H4 (cell line): ENCODE measurements at places on chromosomes 16 and 17. TPM values are rescaled to one million over a fixed set of nuclear protein-coding genes. Genes with fewer than 3 reads are reported as not detected.
A peak's percentile ranks its signal among the peaks of the same experiment; 100 is the strongest.

DNA sequence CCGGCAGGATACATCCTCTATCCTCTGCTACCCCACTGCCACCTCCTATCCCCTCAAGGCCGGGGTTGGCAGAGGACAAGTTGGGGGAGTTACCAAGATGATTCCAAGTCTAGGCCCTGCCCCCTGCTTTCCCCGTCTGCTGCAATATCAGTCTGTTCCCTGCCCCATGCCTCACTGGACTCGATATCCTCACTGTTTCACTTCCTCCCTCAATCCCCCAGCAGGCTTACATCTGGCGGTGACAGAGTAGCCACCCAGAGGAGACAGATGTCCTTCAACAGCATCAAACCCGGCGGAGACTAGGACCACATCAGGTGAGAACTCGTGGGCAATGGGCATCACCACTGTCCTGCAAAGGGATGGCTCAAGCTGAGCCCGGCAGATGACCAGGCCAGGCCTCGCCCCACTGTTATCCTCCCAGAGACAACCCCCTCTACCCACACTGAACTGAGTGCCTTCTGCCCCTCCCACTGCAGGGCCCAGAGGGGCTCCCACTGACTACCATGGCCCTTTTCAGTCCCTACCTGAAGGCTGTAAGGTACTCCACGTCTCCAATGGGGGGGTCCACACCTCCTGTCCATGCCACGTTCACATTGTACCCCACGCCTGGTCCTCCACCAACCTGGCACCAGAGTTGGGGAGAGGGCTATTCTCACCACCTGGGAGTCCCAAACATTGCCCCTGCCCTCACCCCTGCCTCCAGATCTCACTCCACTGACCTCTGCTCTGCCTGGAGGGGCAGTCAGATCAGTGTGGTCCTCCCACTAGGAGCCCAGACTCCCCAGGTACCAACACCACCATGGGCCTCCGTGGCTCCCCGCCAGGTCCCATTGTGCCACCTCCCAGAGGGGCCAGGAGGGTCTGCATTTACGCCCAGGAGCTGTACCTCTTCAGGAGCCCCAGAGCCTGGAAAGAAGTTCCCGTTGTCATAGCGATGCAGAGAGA is 9.6 kb downstream of the G6PC3 start:
- DNase-seq: no peak

GRCh38 chr16:10370096-10370726 is 15.7 kb upstream of the ATF7IP2 start:
- DNase-seq: no peak

DNA sequence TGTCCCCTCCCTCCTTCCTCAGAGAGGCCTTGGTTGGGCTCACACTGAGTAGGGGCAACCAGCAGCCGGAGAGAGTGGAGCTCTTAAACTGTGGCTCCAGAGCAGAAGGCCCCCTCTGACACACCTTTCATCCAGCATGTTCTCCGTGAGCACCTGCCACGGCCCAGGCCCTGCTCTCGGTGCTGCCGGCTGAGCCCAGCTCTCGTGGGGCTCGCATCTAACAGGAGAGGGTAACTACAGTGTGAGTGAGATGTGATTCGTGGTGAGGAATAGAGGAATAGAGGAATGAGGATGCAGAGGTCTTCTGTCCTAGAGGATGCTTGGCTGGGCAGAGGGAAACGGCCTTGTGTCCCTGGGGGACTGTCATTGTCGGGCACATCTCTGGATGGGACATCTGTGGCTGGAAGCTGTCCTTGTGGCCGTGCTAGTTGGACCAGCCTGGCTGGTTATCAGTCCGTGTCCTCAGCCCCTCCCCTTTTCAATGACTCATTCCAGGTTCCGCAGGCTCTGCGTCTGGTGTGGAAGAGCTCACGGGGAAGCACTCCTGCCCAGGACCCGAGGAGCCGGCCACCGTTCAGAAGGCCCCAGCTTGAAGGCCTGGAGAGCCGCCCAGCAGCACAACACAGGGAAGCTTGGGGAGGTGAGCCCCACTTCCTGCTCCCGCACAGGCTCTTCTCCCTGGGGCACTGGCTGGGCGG is 11.9 kb upstream of the DNASE1 start:
- peak; percentile 42 for DNase-seq

Gene LPCAT2
- total RNA-seq: 10.0 and 11.7 TPM in 2 replicates

DNA sequence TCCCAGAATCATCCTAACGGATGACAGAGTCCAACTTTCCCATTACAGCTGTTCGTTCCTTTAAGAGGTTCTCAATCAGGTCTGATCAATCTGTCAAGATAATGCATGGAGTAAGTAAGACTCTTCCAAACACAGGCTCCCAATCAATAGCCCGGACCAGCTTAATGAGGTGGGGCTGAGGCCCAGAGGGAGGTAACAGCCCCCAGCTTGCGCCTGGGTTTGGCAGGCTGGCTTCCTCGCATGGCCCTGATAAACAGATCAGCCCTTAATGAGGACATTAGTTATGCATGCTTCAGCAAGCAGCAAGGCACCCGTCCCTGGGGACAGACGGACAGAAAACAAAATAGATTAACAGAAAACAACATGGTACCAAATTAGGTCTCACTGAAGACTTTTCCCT is 145.7 kb downstream of the ZFHX3 start:
- DNase-seq: no peak

DNA sequence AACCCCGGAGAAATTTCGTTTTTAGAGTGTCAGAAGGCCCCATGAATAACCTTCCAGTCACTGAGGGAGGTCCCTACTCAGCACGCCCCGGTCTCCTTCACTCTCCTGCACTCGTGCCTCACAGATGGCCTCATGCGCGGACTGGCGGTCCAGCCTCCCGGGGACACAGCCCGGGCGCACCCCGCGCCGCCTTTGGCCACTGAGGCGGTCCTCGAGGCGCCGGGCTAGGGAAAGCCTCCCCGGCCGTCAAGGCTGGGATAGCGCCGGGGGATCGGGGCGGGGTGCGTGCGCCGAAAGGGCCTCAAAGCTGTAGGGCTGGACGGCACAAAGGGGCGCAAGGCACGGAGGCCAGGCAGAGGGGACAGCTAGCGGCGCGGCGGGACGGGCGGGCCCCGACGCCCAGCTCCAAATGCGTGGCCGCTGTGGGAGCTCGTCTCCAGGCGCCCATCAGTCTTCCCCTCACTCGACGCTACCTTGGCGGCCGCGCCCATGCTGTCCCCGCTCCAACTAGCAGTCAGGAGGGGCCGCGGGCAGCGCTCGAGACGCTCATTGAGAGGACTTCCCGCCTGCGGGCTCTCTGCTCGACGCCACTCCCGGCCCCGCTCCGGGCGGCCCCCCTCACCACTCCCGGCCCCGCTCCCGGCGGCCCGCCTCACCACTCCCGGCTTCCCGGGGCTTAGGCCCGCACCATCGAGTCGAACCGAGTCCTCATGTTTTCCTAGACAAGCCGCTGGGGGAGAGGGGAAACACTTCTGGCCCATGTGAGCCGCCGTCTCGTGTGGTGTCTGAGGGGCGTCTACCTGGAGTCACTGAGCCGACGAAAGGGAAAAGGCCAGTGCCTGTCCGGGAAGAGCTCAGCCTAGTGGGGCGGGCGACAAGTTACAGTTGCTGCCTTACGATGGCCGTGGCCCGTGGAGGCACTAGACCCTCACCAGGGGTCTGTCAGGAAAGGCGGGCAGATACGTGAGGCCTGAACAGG is at the start of gene USP6:
Gene USP6 (plus strand): TSS at position 360 of the 979 bp plus-strand sequence. CDS start 14,336 bp downstream, outside the sequence.
- DNase-seq: no peak

DNA sequence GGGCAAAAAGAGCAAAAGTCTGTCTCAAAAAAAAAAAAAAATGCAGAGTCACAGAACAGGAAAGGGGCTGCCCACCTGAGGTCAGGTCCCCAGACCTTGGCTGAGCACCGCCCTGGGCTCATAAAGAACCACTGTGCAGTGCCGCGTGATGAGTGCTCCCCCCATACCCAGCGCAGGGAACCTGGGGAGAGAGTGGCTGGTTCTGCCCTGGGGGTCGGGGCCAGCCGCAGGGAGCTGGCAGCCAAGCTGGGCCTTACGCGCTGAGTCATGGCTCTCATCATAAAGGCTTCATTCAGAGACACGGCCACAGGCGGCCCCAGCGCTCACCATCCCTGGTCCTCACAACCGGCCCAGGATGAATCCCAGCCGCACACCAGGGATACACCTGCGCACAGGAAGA is 80.7 kb downstream of the RAB11FIP4 start:
- DNase-seq: no peak

DNA sequence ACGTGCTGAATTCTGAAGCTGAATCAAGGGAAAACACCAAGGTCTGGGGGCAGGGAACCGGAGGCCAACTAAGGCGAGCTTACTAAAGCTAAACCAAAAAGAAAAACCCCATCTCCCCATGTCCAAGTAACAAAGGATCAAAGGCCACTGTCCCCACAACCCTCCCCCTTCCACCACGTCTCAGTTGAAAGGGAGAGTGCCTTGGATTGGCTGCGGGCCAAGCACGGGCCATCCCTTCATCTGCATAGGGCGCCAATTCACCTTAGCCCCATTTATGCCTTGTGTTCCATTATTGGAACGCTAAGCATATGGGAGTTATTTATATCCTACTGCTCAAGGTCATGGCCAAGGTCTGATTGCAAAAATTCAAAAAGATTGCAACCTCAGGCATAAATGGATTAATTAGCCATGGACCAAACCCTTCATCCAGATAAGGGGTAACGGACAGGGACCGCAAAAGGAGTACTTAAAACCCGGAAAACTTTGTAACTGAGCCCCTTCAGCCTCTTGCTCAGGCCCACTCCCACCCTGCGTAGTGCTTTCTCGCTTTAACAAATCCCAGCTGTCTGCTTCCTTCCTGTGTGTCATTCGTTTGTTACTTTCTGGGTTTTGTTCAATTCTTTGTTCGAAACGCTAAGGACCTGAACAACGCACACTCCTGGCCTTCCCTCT is 740 bp upstream of the ATP6V0D1 start:
- no peak for DNase-seq

GRCh38 chr17:72063262-72063661 is 57.6 kb upstream of the SOX9 start:
- no peak for DNase-seq

- no peak for DNase-seq
Observed at GRCh38 chr16:11262915-11263314, 6.2 kb downstream of the TNP2 start.

Gene KRT31
- total RNA-seq: not detected in 2 replicates

DNA sequence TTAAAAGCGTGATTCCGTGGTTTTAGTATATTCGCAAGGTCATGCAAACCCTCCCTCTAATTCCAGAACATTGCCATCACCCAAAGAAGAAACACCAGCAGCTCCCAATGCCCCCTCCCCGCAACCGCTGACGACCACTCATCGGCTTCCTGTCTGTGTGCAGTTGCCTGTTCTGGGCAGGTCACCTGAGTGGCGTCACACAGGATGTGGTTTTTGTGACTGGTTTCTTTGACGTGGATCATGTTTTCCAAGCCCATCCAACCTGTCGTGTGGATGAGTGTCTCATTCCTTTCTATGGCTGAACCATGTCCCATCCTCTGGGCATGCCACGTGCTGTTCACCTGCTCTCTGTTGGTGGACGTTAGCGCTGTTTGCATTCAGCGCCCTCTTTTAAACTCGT is 8.2 kb upstream of the ATP2C2 start:
- DNase-seq: peak; percentile 67

GRCh38 chr17:14373614-14374259 is 72.9 kb downstream of the HS3ST3B1 start:
- DNase-seq: no peak

DNA sequence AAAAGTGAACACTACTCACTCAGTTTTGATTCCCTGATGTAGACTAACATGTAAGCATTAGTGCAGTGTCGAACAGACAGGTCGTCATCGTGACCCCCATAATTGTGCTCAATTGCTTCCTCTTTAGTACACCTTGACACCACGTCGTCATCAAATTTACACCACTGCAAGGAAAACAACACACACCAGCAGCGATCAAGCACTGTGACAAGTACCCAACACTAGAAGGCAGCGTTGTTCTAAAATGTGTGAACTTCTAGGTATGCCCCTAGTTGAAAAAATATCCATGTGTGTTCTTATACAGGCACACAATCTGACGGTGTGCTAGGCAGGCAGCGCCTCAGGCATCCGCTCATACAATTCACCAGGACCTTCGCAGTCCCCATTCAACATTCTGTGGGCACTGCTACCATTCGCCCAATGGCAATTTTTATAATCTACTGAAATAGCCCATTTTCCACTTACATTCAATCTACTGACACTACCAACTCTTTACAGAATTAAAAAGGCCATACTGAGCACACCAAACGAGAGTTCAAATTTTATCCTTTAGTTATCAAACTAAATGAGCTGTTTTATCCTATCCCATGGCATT is 23.1 kb downstream of the LITAFD start:
- peak; percentile 32 for DNase-seq

- peak; percentile 14 for DNase-seq
Observed at GRCh38 chr17:27853091-27853490, 40.1 kb downstream of the LYRM9 start.

DNA sequence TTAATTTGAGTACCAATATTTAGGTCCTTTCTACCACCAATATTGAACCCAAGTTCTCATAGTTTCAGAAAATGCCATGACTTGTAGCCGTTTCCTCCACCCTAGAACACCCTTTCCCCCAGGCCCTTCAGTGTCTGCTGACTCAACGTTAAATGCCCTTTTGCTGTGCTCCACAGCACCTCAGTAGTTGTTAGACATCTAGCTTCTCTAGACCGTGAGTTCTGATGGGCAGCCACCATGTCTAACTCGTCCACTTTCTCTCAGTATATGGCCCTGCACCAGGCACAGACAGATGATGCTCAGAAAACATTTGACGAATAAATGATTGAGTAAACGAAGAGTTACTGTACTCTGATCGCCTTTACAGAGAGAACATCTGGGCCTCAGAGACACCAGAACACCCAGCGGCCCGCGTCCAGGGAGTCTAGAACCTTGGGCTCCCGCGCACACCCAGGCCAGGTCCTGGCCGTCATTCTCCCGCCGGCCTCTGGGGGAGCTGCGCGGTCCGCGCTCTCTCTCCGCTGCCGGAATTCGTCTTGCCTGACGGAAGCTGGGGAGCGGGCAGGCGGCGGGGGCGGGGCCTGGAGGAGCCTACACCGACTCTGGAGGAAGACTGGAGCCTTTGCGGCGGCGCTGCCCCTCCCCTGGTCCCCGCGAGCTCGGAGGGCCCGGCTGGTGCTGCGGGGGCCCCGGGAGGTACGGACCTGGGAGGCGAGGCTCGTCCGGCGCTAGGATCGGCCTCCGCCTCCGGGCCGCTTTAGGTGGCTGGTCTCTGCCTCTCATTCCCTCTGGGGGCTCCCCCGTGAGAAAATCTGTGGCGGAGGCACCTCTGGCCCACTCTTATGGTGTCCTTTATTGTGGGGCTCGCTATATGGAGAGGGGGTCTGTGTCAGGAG is at the start of gene NKIRAS2:
Gene NKIRAS2 (plus strand): TSS at position 582 of the 896 bp plus-strand sequence. CDS start 1,488 bp downstream, outside the sequence.
- DNase-seq: peak; percentile 82

- no peak for DNase-seq
Observed at GRCh38 chr17:7262935-7263800, 890 bp upstream of the CLDN7 start.

Gene SPAG5
- 72.2 and 80.2 TPM in 2 replicates for total RNA-seq

Gene NTN3
- total RNA-seq: 0.14 TPM in 1 of 2 replicates, not detected in the other

DNA sequence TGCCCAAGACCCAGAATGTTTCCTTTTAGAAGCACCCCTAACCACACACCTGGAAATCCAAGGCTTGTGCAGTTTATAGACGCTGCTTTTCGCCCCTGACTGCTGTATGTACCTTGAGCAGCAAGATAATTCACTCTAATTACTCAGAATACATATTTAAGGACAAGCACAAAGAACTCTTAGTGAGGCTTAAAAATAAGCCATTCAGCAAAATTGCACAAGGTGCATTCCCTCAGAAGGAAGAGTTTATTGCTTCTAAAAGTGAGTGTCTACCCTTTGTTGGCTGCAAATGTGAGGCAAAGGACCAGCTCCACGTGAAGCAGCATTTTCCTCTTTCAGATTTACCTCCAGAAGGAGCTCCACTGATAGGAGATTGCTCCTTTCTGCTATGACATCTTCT is 208.4 kb downstream of the RBFOX1 start:
- no peak for DNase-seq

Gene KRT24
- total RNA-seq: not detected in 2 replicates

Gene KRT40
- not detected in 2 replicates for total RNA-seq

Gene ZNF594
- total RNA-seq: 4.6 and 6.3 TPM in 2 replicates
